Cardiac muscle cell (in vitro differentiated cells and primary cell): ENCODE measurements at places on chromosomes 5 and 9.

DNA sequence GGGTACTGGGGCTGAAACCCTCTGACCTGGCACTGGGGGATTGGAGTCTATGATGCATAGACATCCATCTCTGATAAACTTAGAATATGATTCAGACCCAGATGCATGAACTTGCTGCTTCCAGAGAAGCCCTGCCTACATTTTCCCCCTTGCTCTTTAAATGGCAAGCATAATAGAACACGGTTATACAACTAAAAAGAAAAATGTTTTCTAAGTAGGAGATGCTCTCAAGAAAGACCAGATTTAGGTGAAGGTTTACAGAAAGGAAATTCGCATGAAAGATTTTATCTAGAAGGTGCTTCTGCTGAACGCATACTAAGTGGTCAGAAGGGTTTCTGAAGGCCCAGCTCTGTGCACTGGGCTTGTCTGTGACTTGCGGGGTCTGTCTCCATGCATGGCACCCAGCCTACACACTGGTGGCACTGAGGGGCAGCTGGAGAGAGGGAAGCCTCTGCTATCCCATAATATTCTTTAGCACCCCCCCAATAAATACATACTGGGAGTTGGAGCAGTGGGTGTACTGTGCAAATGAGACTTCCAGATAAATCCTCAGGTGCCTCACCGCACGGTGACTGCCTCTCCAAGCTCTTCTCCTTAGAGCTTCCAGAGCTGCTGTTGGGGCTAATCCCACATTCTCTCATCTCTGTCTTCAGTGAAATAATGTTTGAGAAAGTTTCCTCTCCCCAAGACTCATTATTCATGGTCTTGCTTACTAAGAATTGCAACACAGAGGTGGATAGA, 114.6 kb downstream of the FSTL4 start:
- no peak for DNase-seq

DNA sequence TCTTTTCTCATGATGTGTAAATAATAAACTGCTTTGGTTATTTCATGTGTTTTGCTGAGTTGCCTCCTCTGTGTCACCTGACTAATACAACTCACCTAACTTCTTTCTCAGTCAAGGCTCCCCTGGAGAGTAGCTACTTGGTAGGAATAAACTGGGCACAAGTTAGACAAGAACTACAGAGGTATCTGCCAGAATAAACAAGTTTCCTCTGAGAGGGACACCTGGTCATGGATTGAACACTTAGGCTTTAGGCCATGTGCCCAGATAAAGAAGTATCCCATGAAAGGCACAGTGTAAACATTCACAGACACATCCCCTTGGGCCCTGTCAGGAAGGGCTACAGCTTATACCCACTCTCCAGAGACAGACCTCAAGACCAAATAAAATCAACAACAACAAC, 532.5 kb downstream of the KIF4B start:
- DNase-seq: no peak

DNA sequence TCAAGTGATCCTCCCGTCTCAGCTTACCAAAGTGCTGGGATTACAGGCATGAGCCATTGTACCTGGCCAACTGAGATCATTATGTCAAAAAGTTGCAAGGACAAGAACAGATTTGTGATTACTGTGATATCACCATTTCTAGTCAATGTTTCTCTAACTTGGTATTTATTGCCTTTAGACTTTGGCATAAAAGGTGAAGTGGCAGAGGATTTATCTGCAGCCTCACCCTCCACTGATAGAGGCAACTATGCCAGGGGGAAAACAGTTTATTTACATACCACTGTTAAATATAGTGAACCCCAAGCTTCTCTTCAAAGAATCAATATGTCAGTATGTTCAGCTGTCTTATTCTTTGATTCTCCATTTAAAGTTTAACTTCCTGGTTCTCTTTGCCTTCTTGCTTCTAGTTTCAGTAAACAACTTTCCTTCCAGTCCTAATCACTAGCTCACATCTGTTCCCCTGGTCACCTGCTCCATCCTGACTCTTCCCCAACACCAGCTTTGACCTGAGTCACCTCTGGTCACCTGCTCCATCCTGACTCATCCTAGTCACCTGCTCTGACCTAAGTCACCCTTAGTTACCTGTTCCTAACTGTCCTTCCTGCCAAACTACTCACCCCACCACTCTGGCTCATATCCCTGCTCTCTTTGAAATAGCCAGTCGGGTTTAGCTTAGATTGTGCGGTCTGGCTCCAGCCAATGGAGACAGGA, 29.9 kb downstream of the SEMA6A start:
- no peak for DNase-seq

GRCh38 chr9:133935328-133936005, 56.7 kb downstream of the VAV2 start:
- no peak for DNase-seq

GRCh38 chr9:76463211-76463610, 4.2 kb downstream of the GCNT1 start:
- no peak for DNase-seq

DNA sequence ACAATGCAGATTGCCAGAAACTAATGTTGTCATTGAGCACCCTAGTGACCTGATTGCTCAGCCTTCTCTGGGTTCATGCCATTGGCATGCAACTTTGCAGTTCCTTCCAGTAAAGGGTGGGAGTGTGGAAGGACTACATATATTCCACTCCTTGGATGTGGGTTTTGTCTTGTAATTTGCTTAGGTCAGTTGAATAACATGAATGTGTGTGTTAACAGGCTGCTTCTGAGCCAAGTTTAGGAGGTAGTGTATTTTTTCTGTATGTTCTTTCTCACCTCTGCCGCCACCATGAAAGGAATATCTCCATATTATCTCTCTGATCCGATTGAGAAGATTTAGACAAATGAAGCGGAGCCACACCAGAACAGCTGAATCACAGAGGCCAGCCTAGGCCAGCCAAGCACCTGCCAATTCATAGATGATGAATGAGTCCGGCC, 1929.6 kb upstream of the CDH6 start:
- DNase-seq: no peak

- peak; percentile 32 for DNase-seq
Observed at GRCh38 chr5:58462154-58462553, 2.3 kb upstream of the PLK2 start.

- DNase-seq: peak; percentile 75
Observed at GRCh38 chr9:36731068-36731956, 158.6 kb downstream of the MELK start.

GRCh38 chr9:88646539-88647300, 111.7 kb downstream of the NXNL2 start:
- DNase-seq: no peak

- no peak for DNase-seq
Observed at GRCh38 chr5:10266839-10267238, 16.8 kb downstream of the CCT5 start.

DNA sequence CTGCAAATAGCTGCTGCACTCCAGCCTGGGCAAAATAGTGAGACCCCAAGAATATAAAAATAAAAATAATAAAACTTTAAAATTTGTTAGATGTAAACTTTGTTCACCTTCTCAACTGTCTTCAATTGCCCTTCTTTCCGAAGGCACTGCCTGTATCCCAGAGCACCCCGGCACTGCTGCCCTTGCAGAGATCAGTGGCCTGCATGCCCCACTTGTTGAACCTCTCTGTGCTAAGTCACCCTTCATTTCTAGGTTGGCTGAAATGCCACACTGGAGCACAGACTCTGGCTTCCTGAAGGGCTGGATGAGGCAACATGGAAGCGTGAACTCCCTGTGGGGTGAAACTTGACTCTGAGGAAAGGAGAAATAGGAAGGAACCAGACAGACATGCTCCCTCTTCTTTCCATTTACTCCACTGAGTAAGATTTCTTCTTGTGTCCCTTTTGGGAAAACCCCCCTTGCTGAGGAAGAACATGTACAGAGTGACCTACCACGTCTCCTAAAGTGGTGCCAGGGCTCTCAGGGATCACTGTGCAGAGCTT, 8.4 kb upstream of the JMY start:
- no peak for DNase-seq

- no peak for DNase-seq
Observed at GRCh38 chr9:37520641-37521040, 34.9 kb downstream of the POLR1E start.

DNA sequence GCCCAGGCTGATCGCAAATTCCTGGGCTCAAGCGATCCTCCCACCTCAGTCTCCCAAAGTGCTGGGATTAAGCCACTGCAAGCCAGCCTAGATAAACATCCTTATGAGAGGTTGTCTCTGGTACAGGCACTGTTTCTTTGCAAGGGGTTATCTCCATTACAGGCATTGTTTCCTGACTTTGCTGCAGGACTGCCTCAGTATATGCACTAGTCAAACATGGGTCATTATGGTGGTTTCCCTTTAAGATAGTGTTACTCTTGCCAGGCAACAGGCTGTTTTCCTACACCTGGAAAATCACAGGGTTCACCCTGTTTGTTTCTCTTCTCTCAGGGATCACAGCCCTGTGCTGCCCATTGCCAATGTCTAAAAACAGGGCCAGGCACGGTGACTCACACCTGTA, 7.8 kb upstream of the CLTB start:
- DNase-seq: no peak

- no peak for DNase-seq
Observed at GRCh38 chr9:109256336-109256735, 64.5 kb downstream of the EPB41L4B start.

GRCh38 chr9:122218071-122218934, 10.5 kb downstream of the LHX6 start:
- DNase-seq: no peak

DNA sequence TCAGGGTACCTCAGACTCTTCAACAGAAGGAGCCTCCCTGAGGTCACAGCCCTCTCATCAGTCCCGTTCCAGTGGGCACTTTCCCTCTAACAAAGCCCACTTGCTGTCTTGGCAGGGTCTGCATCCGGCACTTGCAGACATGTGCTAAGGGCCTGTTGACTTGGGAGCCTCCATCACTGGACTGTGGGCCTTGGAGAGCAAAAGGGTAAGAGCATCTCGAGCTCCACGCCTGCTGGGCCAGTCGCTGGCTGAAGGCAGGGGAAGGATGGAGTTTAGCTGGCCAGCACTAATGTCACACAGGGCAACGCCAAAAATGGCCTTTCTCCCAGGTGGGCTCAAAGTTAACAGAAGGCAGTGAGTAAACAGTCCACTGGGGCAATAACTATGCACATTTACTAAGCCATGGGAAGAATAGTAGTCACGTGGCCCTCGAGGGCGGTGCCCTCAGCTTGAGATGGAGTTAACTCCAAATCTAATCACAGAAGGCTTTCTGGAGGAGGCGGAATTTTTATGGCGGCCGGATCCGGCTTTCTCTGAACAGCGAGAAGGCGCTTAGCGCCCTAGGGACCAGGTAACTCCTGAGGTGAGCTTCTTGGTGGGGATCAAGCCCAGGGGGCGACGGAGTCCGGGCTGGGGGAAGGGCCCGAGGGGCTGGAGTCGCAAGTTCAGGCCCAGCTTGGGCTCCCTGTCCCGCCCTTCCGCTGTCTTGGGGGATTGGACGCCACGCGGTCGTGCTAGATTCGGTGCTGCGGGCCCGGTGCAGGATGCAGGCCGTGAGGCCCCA, 2.0 kb upstream of the NSD1 start:
- peak; percentile 18 for DNase-seq

DNA sequence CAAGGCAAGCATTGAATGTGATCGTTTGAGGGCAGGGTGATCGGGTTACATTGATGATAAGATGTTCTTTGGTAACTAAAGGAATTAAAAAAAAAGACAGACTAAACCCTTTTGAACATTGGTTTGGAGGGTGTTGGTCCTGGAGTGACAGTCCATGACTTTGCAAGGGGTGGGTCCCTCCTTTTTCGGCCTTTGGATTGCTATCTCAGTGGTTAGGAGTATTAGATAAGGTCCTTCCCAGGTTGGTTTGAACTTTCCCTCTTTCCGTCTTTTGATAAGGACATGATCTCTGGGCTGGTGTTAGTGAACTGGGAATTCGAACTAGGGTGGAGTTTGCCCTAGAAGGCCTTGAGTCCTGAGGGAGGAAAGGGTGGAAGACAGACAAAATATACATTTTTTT, 5.4 kb upstream of the ABO start:
- no peak for DNase-seq

GRCh38 chr9:34584970-34585369, 4.6 kb downstream of the CNTFR start:
- no peak for DNase-seq

- no peak for DNase-seq
Observed at GRCh38 chr5:6266671-6267197, 111.6 kb downstream of the MED10 start.

DNA sequence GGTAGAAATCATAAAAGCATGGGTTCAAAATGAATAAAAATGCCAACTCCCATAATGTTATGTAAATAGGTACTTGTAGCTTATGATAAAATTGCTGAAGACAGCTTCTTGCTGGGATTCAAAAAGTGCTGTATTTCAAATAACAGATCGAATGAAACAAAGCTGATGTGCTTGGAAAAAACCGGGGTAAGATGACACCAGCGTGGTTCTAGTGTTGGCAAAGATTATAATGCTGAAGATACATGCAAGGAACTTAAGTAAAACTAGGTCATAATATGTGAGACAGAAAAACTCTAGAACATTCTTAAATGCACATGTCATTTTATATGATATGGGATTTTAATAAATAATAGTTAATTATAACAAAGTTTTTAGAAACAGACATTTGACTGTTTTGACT, 44.4 kb upstream of the APC start:
- no peak for DNase-seq

GRCh38 chr9:115378758-115379157, 260.8 kb upstream of the TNC start:
- DNase-seq: no peak

- DNase-seq: peak; percentile 84
Observed at GRCh38 chr9:86486891-86487837, 133.0 kb upstream of the TUT7 start.

- DNase-seq: peak; percentile 57
Observed at GRCh38 chr5:136014049-136015002, 14.5 kb upstream of the TGFBI start.

- DNase-seq: no peak
Observed at GRCh38 chr9:117145811-117146490, 268.9 kb downstream of the ASTN2 start.

- no peak for DNase-seq
Observed at GRCh38 chr9:69548681-69549080, 123.5 kb downstream of the APBA1 start.

GRCh38 chr5:37838933-37839341, 904 bp downstream of the GDNF start:
- DNase-seq: no peak

DNA sequence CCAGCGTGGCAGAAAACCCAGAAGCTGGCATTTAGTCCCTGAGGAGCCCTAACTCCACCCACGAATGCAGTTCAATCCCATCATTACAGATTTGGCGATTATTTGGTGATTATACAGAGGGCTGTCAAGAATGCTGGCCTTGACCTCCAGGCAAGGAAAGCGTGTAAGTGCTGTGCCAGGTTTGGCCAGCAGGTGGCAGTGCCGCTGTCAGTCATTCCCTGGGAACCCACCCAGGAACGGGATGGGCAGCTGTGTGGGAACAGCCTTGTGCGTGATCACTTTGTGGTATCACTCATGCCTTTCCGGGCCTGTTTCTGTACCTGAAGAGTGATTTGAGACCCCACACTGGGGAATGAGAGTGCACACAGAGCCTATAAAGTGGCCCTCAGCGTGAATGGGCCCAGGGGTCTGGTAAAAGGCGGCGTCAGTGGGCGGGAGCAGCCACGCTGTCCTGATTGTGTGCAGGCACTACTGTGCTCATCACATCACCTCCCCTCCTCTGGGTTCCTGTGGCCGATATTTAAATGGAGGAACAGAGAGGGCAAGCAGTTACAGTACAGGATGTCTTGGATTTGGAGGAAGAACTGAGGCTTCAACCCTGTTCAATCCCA, 215.6 kb downstream of the ROR2 start:
- peak; percentile 72 for DNase-seq
